EH (cell line): ENCODE measurements at places on chromosomes 5 and 9.

- DNase-seq, result peak; percentile 20
Observed at GRCh38 chr5:115360046-115360685, 63.7 kb upstream of the CCDC112 start.

DNA sequence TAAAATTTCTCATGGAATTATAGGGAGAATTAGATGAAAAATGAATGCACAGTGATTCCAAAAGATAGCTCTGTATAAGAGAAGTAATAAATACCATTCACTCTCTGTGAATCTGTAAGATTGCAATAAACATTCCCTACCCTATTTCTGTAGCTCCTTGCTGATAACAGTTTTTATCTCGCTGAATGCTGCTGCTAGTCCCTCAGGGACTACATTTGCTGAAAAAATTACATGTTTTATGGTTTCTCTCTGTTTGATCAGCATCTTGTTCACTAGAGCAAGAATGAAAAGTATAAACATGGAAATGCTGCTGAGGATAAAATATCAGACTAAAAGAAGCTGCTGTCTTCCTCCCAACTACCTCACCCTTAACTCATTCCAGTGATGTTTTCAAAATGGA lies 44.3 kb upstream of the TYRP1 start:
- DNase-seq, result no peak

GRCh38 chr9:34158362-34158869 lies 20.4 kb upstream of the UBAP1 start:
- DNase-seq, result peak; percentile 84

- no peak for DNase-seq
Observed at GRCh38 chr9:73231203-73231602, 79.5 kb downstream of the ANXA1 start.
